H9 (cell line): ENCODE measurements at places on chromosomes 16 and 17. TPM values are rescaled to one million over a fixed set of nuclear protein-coding genes. Genes with fewer than 3 reads are reported as not detected.

ENPP7 gene
- not detected in 2 replicates for total RNA-seq

HOXB9 gene
- total RNA-seq, result not detected in 2 replicates

USP43 gene
- 5.2 and 5.5 TPM in 2 replicates for total RNA-seq

- no peak overlapping the region for H3K4me3 ChIP-seq
- peaks cover 87% of the 10 kb centered on the region for H3K36me3 ChIP-seq
- DNase-seq, result no peak
- no peaks in the 10 kb centered on the region for H3K27me3 ChIP-seq
Measured at GRCh38 chr16:4814046-4814445, 11.6 kb upstream of the ROGDI start.

DNA sequence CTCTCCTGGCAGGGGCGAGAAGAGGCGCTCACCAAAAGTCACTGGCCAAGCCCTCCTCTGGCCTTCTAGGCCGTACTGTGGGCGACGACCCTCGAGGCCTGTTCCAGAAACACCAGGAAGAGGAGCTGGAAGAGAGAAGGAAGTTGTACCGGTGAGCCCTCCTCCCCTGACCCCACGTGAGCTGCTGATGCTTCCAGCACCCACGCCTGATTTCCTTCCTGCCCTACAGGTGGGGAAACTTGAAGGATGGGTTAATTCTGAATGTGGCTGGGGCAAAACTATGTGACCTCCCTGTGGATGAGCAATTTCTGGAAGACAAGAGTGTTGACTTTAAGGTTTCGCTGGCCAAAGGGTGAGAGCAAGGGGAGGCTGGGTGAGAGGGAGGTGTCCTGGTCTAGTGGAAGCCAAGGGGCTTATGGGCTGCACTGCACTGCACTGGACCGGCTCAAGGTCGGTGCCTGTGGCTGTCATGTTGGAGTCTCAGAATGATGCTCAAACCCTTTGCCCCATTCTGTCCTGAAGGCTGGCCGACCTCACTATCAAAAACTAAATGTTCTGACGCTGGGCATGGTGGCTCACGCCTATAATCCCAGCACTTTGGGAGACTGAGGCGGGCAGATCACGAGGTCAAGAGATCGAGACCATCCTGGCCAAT lies 6.2 kb downstream of the C17orf100 start:
- H3K27me3 ChIP-seq, result peaks cover 14% of the 10 kb centered on the region; the same call in 1 of the 2 replicates
- H3K4me1 ChIP-seq, result peaks cover 2% of the 10 kb centered on the region; the same call in 1 of the 2 replicates

- no peaks in the 10 kb centered on the region for H3K27me3 ChIP-seq
- no peak overlapping the region for H3K4me3 ChIP-seq
- H3K27ac ChIP-seq, result no peak overlapping the region
- peaks cover 3% of the 10 kb centered on the region; the same call in 1 of the 2 replicates for H3K4me1 ChIP-seq
Measured at GRCh38 chr16:57041182-57042156, 50.9 kb upstream of the CPNE2 start.

GRCh38 chr16:12474806-12475410 lies 328.8 kb downstream of the CPPED1 start:
- H3K27me3 ChIP-seq, result no peaks in the 10 kb centered on the region
- no peak overlapping the region for H3K4me3 ChIP-seq
- DNase-seq, result no peak
- no peak overlapping the region for H3K27ac ChIP-seq
- no peaks in the 10 kb centered on the region for H3K36me3 ChIP-seq

- H3K36me3 ChIP-seq, result no peaks in the 10 kb centered on the region
- H3K27me3 ChIP-seq, result no peaks in the 10 kb centered on the region
- DNase-seq, result no peak
- no peak overlapping the region for H3K27ac ChIP-seq
Measured at GRCh38 chr17:55322453-55322985, 57.8 kb downstream of the HLF start.
